Neural progenitor cell (in vitro differentiated cells): ENCODE measurements at places on chromosomes 6 and 20.

- H3K27me3 ChIP-seq, result no peaks in the 10 kb centered on the region
- no peaks in the 10 kb centered on the region for H3K4me1 ChIP-seq
- H3K27ac ChIP-seq, result no peak overlapping the region
- DNase-seq, result no peak
These were observed 63.2 kb upstream of the BMP2 start for GRCh38 chr20:6704132-6704861.

DNA sequence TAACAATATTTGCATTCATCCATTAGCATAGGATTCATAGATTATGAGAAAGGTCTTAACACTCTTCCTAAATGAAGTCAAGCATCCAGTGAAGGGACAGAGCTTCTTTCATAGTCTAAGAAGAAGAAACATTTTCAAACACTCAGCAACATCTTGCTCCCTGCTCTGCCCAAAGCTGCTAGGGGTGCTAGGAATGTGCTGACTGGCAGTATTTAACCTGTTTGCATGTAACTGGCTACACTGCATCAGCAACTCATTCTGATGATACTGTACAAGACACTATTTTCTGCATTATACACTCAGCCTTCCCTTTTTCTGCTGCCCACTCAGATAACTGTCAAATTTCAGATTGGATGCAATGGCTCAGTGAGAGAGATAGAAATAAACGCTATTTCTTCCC is 495.1 kb upstream of the ARID1B start:
- peaks cover 9% of the 10 kb centered on the region for H3K4me1 ChIP-seq
- no peak overlapping the region for H3K4me3 ChIP-seq
- no peaks in the 10 kb centered on the region for H3K27me3 ChIP-seq
- no peak for DNase-seq
- H3K27ac ChIP-seq, result no peak overlapping the region

DNA sequence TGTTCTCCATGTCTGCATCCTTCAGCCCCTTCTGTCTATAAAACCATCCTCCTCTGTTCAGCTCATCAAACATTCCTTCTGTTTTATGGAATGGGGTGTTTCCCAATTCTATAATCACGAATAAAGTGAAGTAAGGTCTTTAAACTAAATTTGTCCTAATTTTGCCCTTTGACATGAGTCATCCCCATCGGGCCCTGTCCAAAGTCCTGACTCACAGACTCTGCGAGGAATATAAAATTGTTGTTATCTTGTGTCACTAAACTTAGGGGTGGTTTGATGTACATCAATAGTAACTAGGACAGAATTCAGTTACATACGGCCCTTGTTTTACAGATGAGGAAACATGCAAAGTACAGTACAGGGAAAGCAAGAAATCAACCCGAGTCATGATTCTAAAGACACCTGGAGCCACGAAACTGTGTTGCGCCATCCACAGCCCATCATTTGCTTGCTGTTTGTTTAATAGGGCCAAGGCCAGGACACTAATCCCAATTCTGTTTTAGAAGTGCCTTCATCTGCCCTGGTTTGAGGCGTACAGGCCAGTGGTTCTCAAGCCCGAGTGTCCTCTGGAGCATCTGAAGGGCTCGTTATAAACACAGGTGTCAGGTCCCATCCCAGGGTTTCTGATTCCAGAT is 2.8 kb downstream of the ACSS1 start:
- peaks cover 76% of the 10 kb centered on the region for H3K27me3 ChIP-seq
- DNase-seq, result no peak
- no peaks in the 10 kb centered on the region for H3K36me3 ChIP-seq
- no peak overlapping the region for H3K27ac ChIP-seq
- H3K4me1 ChIP-seq, result peaks cover 3% of the 10 kb centered on the region
- H3K4me3 ChIP-seq, result no peak overlapping the region

- no peak for DNase-seq
- no peaks in the 10 kb centered on the region for H3K27me3 ChIP-seq
- H3K27ac ChIP-seq, result no peak overlapping the region
- no peak overlapping the region for H3K4me3 ChIP-seq
- H3K36me3 ChIP-seq, result peaks cover 28% of the 10 kb centered on the region
- H3K4me1 ChIP-seq, result peaks cover 27% of the 10 kb centered on the region
These were observed 159.1 kb downstream of the QKI start for GRCh38 chr6:163573503-163574179.

GRCh38 chr6:44049989-44050871 is 77.0 kb downstream of the MRPL14 start:
- H3K27ac ChIP-seq, result no peak overlapping the region
- peaks cover 13% of the 10 kb centered on the region for H3K4me1 ChIP-seq
- no peak overlapping the region for H3K4me3 ChIP-seq
- H3K36me3 ChIP-seq, result no peaks in the 10 kb centered on the region
- no peak for DNase-seq

DNA sequence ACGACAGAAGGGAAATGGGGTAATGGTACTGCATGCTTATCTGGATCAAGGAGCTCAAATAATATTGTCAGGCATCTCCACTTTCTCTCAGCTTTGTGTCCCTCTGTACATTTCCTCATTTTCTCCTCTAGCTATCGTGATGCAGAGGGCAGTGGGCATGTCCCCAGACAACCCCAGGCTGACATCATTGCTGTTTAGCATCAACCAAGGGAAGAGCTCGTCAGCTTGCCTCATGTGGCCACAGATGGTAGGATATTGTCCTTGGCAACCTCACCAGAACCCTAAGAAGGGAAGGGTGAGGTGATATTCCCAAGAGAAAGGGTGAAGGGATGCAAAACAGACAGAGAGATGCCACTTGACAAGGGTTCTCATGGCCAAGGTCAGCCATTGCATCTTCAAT is 58.3 kb downstream of the MAFB start:
- no peaks in the 10 kb centered on the region for H3K27me3 ChIP-seq
- H3K36me3 ChIP-seq, result no peaks in the 10 kb centered on the region
- H3K4me3 ChIP-seq, result no peak overlapping the region

GRCh38 chr6:83071023-83071422 is 3.6 kb downstream of the DOP1A start:
- no peaks in the 10 kb centered on the region for H3K27me3 ChIP-seq
- no peak overlapping the region for H3K27ac ChIP-seq
- no peak overlapping the region for H3K4me3 ChIP-seq
- no peaks in the 10 kb centered on the region for H3K36me3 ChIP-seq
- no peak for DNase-seq

GRCh38 chr6:133001040-133001565 is 186.7 kb downstream of the RPS12 start:
- H3K36me3 ChIP-seq, result no peaks in the 10 kb centered on the region
- H3K27ac ChIP-seq, result no peak overlapping the region
- no peaks in the 10 kb centered on the region for H3K27me3 ChIP-seq
- H3K4me1 ChIP-seq, result no peaks in the 10 kb centered on the region
- no peak overlapping the region for H3K4me3 ChIP-seq

- no peak overlapping the region for H3K27ac ChIP-seq
- H3K27me3 ChIP-seq, result peaks cover 18% of the 10 kb centered on the region
- H3K4me3 ChIP-seq, result no peak overlapping the region
- DNase-seq, result no peak
- no peaks in the 10 kb centered on the region for H3K4me1 ChIP-seq
These were observed 503 bp upstream of the GPLD1 start for GRCh38 chr6:24489881-24490280.

- peaks cover 3% of the 10 kb centered on the region for H3K36me3 ChIP-seq
- peaks cover 6% of the 10 kb centered on the region for H3K4me1 ChIP-seq
- peaks cover 20% of the 10 kb centered on the region for H3K27me3 ChIP-seq
- H3K27ac ChIP-seq, result peak overlapping the region; percentile 98
- H3K4me3 ChIP-seq, result peak overlapping the region; percentile 93
These were observed 537 bp downstream of the PPIL4 start for GRCh38 chr6:149545258-149545753.

DNA sequence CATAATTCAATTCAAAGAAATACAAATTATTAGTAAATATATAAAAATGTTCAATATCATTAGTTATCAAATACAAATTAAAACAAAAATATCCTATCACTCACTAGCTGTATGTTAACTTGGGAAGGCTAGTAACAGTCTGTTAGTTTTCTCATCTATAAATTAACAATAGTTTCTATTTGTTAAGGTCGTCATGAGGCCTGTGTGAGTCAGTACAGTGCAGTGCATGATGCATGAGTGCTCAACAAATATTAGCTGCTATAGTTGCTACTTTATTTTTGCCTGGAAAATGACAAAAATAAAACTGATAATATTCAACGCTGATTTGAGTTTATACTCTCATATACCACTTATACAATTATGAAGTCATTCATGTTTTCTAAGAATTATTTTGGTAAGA is 401.6 kb upstream of the RUNX2 start:
- no peaks in the 10 kb centered on the region for H3K27me3 ChIP-seq
- H3K4me1 ChIP-seq, result no peaks in the 10 kb centered on the region
- no peaks in the 10 kb centered on the region for H3K36me3 ChIP-seq
- no peak overlapping the region for H3K4me3 ChIP-seq
- no peak overlapping the region for H3K27ac ChIP-seq
